ENCODE measurements at places on chromosomes 2 and 18. TPM values are rescaled to one million over a fixed set of nuclear protein-coding genes. Genes with fewer than 3 reads are reported as not detected.

GRCh38 chr2:186721956-186722355 lies 28.1 kb downstream of the FAM171B start:
- H3K36me3 ChIP-seq: no peaks in the 10 kb centered on the region
- H3K27ac ChIP-seq: no peak overlapping the region
- no peak overlapping the region for H3K4me3 ChIP-seq
- no peaks in the 10 kb centered on the region for H3K27me3 ChIP-seq
- 0 out of 2 replicates have a peak, but pooled peaks cover 6% of the 10 kb centered on the region for H3K4me1 ChIP-seq

GRCh38 chr2:232028071-232028470 lies 66.6 kb downstream of the DIS3L2 start:
- H3K27me3 ChIP-seq: no peaks in the 10 kb centered on the region
- no peak overlapping the region for H3K4me3 ChIP-seq
- H3K27ac ChIP-seq: no peak overlapping the region
- peak; percentile 32 for DNase-seq
- peaks cover 17% of the 10 kb centered on the region for H3K36me3 ChIP-seq
- peaks cover 11% of the 10 kb centered on the region for H3K4me1 ChIP-seq

The ASB18 gene
- total RNA-seq: not detected

The LRP1B gene
- not detected for total RNA-seq

GRCh38 chr2:239912171-239912937 lies 112.8 kb downstream of the NDUFA10 start:
- H3K27me3 ChIP-seq: no peaks in the 10 kb centered on the region
- H3K36me3 ChIP-seq: no peaks in the 10 kb centered on the region
- H3K4me1 ChIP-seq: no peaks in the 10 kb centered on the region
- DNase-seq: no peak
- no peak overlapping the region for H3K27ac ChIP-seq

GRCh38 chr2:192499476-192499875 lies 304.7 kb upstream of the TMEFF2 start:
- H3K27ac ChIP-seq: no peak overlapping the region
- H3K27me3 ChIP-seq: 0 out of 2 replicates have a peak, but pooled peaks cover 3% of the 10 kb centered on the region
- peaks cover 15% of the 10 kb centered on the region for H3K4me1 ChIP-seq
- no peaks in the 10 kb centered on the region for H3K36me3 ChIP-seq
- H3K4me3 ChIP-seq: no peak overlapping the region

- H3K27me3 ChIP-seq: no peaks in the 10 kb centered on the region
- DNase-seq: peak; percentile 58
- H3K36me3 ChIP-seq: no peaks in the 10 kb centered on the region
These were observed 11.9 kb upstream of the AGFG1 start for GRCh38 chr2:227460070-227460485.

GRCh38 chr18:4068552-4069158 lies 386.5 kb downstream of the DLGAP1 start:
- H3K4me1 ChIP-seq: no peaks in the 10 kb centered on the region
- peak; percentile 52 for DNase-seq
- H3K4me3 ChIP-seq: no peak overlapping the region
- H3K36me3 ChIP-seq: no peaks in the 10 kb centered on the region
- H3K27me3 ChIP-seq: no peaks in the 10 kb centered on the region

The CD302 gene
- total RNA-seq: 13.9 TPM

- 0 out of 2 replicates have a peak, but pooled peaks cover 3% of the 10 kb centered on the region for H3K4me1 ChIP-seq
- H3K4me3 ChIP-seq: no peak overlapping the region
- H3K27me3 ChIP-seq: no peaks in the 10 kb centered on the region
These were observed 1.7 kb upstream of the GPR35 start for GRCh38 chr2:240623531-240624010.

DNA sequence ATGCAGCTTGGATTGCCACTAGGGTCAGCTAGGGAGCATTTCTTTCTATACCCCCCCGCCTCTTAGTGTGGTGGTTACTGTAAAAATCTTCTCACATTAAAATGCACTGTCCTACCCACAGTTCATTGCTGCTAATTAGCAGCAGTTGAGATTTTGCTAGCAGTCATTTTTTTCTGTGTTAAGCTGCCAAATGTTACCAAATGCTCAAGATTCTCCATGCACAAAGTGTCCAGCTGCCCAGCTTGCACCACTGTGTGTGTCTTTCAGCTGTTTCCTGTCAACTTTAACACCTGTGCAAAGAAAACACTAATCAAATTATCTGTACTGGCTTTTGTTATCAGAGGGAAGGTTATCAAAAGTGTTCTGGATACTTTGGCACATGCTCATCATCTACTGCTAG lies 679.3 kb downstream of the NR4A2 start:
- no peaks in the 10 kb centered on the region for H3K27me3 ChIP-seq
- no peak overlapping the region for H3K27ac ChIP-seq
- no peaks in the 10 kb centered on the region for H3K36me3 ChIP-seq
- DNase-seq: no peak
- H3K4me1 ChIP-seq: no peaks in the 10 kb centered on the region

DNA sequence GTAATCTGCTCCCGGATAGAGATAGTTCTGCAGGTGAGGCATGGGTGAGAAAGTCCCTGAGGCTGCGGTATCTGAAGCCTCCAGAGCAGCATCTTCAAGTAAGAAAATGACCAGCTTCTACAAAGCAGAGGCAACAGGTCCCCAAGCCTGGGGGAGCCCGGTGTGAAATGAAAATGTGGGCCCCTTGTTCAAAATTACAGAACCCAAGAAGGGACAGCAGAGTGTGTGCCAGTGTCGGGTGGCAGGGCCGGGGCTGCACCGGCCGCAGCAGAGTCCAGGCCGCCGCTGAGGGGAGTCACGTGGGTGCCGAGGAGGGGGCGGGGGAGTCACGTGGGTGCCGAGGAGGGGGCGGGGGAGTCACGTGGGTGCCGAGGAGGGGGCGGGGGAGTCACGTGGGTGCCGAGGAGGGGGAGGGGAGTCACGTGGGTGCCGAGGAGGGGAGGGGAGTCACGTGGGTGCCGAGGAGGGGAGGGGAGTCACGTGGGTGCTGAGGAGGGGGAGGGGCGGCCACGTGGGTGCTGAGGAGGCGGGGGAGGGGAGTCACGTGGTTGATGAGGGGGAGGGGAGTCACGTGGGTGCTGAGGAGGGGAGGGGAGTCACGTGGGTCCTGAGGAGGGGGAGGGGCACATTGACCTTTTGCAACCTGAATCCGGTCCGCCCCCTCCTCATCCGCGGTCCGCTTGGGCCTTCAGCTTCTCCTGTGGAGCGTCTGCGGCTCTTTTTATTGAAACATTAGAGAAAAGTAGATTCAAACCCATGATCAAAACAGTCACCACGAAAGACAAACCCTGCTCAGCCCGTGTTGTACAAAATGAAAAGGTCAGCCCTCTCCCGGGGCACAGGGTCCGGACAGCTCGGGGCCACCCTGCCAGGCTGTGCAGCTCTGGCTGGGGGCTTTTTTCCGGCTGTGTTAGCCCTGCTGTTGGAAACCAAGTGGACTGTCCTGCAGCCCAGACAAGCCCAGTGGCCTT lies 10.4 kb downstream of the COLEC11 start:
- H3K27me3 ChIP-seq: peaks cover 8% of the 10 kb centered on the region
- peak; percentile 64 for DNase-seq
- no peaks in the 10 kb centered on the region for H3K4me1 ChIP-seq

- H3K4me3 ChIP-seq: no peak overlapping the region
- H3K27me3 ChIP-seq: no peaks in the 10 kb centered on the region
- no peak overlapping the region for H3K27ac ChIP-seq
- H3K36me3 ChIP-seq: no peaks in the 10 kb centered on the region
- no peak for DNase-seq
These were observed 4.4 kb downstream of the ANKRD23 start for GRCh38 chr2:96839293-96839874.

DNA sequence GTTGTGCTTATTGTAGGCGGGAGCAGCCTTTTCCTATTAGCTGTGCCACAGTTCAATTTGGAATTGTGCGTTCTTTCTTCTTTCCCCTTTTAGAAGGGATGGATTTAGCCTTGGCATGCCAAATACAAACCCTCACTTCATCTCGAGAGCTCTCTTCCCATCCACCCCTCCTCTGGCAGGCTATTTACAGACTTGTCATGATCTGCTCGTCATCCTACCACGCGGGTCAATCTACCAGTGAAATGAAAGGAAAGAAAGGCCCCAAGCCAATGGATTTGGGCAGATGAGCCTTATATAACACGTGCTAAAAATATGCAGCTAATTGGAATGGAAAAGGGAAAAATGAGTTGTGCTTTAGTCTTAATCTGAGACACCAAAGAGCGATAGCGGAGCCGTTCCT lies 277.5 kb downstream of the PRKCE start:
- H3K27ac ChIP-seq: no peak overlapping the region
- peaks cover 24% of the 10 kb centered on the region for H3K4me1 ChIP-seq
- H3K36me3 ChIP-seq: no peaks in the 10 kb centered on the region
- H3K4me3 ChIP-seq: no peak overlapping the region
- H3K27me3 ChIP-seq: no peaks in the 10 kb centered on the region

The IL1RL1 gene
- total RNA-seq: not detected

DNA sequence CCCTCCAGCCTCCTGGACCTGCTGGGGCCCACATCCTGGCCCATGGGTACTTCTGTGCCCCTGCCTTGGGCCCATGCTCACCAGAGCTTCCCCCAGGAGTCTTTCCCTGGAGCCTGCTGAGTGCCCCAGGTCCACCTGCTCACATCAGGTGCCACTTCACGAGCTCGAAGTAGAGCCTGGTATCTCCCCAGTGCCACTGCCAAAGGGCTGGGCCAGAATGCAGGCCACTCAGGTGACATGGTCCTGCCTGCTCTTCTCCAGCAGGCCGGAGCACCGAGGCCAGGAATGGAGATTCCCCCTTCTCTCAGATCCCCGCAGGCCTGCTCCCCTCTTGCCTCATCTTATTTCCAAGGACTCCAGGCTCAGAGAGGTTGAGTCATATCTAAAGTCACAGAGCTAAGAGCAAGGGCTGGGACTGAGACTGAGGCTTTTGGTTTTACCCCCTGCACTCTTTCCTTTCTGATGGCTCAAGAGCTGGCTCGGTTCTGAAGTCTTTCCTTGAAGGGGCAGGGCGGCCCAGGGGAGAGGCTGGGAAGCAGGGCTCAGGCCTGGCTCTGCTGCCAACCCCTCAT lies 79.2 kb downstream of the HS1BP3 start:
- no peaks in the 10 kb centered on the region for H3K27me3 ChIP-seq
- no peaks in the 10 kb centered on the region for H3K36me3 ChIP-seq
- no peak for DNase-seq
- no peak overlapping the region for H3K4me3 ChIP-seq

GRCh38 chr18:22559414-22560274 lies 141.9 kb upstream of the CTAGE1 start:
- DNase-seq: peak; percentile 89
- no peaks in the 10 kb centered on the region for H3K27me3 ChIP-seq
- peaks cover 41% of the 10 kb centered on the region for H3K4me1 ChIP-seq

DNA sequence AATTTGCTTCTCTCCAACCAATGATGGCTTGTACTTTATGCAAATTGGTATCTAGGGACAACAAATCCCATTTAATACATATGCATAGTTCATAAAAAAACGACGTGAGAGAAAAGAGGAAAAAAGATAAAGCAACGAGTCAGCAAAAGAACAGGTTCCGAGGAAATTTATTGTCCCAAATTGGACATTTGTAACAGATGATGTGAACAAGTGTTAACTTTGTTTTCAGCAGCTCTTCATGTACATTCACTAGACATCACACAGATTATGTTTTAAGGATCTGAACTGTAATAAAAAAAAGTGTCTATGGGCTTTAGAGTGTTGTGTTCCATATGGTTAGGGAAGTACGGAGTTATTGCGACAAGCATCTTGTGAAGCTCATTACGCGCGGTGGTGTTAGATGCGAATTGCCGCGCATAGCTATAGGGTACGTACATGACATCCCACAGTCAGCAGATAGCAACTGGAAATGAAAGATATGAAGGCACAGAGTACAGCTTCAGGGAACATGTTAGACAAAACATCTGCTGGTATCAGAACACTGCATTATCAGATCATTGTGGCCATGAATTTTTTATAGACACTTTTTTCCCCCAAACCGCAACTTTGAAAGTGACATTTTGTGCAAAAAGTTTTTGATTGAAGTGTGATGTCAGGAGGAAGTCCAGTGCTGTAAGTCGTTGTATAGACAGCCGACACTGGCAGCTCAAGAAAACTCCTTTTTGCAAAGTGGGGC lies 1073.1 kb upstream of the FANCL start:
- no peak for DNase-seq
- H3K27ac ChIP-seq: no peak overlapping the region
- no peaks in the 10 kb centered on the region for H3K36me3 ChIP-seq

DNA sequence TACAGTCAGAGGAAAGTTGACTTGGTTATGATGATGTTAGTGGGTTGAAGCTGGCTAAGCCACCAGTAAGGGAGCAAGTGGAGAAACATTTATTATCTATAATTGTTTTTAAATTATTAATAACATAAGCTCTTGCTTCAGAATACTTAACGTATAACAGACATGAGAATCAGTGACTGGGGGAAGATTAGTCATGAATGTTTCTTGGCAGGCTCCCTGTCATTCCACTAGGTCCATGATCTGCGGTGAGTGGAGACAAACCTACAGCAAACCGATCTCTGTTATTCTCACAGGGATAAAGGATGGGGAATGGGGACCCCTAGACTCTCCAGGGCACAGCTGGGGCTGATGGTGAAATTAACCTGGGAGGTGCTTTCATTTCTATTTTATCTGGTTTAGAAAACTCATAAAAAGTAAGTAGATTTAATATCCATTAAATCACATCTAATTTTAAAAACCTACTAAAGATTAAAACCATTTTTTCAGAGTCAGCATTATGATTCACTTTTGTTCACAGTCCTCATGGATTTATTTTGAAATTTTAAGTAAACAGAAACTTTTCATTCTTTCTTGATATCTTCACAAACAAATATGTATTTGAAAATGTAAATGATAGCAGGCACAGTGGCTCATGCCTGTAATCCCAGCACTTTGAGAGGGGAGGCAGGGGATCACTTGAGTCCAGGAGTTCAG lies 420.3 kb downstream of the PTPRM start:
- peak overlapping the region; percentile 29 for H3K27ac ChIP-seq
- H3K4me3 ChIP-seq: no peak overlapping the region
- no peaks in the 10 kb centered on the region for H3K27me3 ChIP-seq
- peak; percentile 82 for DNase-seq
- no peaks in the 10 kb centered on the region for H3K36me3 ChIP-seq
